HT-29 (cell line): ENCODE measurements at places on chromosomes 3 and 15. TPM values are rescaled to one million over a fixed set of nuclear protein-coding genes. Genes with fewer than 3 reads are reported as not detected.

Gene CRYGS
- 0.28 and 0.86 TPM in 2 replicates for total RNA-seq

Gene PRTG
- not detected in 2 replicates for total RNA-seq

Gene GOLGA8H
- total RNA-seq, result not detected in 2 replicates

Gene PLS1
- total RNA-seq, result 38.5 and 40.3 TPM in 2 replicates

Gene SGO1
- 4.9 and 5.1 TPM in 2 replicates for total RNA-seq

Gene ANKUB1
- total RNA-seq, result not detected in 2 replicates

Gene SMCO1
- not detected in 2 replicates for total RNA-seq

Gene CCDC39
- total RNA-seq, result not detected in 2 replicates

Gene CNTN4
- total RNA-seq, result not detected in 2 replicates

Gene COL6A6
- total RNA-seq, result not detected in 2 replicates

Gene RGMA
- total RNA-seq, result not detected in 2 replicates

Gene MCTP2
- total RNA-seq, result 16.1 and 20.0 TPM in 2 replicates

Gene CKMT1A
- total RNA-seq, result 1.9 and 2.7 TPM in 2 replicates

GRCh38 chr3:4552811-4553210 lies 59.7 kb downstream of the ITPR1 start:
- DNase-seq, result no peak

DNA sequence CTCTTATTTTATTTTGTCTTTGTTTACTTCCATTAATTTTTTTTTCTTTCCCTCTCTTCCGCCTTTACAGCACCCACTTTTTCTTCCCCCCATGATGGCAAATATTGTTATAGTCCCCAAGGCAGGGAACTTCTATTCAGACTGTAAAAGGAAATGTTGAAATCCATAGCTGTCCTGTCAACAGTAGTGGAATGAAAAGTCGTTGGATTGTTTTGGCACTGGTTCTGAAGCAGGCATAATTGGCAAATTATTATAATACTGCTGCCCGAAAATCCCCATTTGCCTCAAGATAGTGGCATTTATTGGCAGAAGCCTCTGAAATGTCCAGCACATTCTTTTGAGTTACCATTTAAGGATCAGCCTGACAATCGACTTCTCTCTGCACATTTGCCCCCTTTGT lies 150.6 kb downstream of the TPRG1 start:
- DNase-seq, result no peak

- DNase-seq, result no peak
Measured at GRCh38 chr3:43185274-43185982, 79.5 kb upstream of the POMGNT2 start.

- DNase-seq, result no peak
Measured at GRCh38 chr3:11549580-11550140, 94.1 kb downstream of the VGLL4 start.

DNA sequence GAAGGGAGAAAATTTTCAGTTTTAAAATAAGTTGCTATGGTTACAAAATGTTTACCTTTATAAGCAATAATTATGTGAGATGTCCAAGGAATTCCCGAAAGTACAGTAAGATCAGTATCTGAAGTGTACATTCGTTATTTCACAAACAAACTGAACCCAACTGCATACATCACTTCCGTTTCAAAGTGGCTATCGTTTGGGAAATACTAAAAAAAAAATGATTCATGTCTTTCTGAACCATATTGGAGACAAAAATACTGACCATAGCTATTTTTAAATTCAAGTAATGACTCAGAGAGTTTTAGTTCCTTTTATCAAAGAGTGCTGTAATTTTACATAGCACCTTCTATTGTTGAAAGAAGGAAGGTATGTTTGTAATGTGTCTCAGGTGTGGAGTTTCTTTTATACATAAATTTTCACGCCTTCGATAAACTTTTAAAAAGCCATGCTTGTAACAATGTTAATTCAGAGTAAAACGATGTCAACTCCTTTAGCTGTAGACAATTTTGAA lies 8.0 kb upstream of the ANKRD28 start:
- DNase-seq, result no peak

- no peak for DNase-seq
Measured at GRCh38 chr3:24595796-24596195, 101.1 kb upstream of the THRB start.

DNA sequence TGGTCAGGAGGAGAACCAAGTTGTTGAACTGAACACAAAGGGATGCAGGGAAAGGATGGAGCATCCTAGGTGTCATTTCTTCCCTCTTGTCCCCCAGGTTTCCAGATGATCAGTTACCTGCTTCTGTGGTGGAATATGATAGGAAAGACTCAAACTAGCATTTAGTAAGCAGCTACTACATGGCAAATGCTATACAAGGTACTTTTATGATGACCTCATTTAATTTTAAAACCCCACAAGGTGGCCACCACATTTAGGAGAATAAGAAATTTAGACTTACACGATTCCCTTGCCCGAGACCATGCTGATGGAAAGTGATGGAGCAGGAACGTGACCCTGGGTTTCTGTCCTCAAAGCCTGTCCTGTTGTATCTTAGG lies 40.9 kb downstream of the CCR4 start:
- DNase-seq, result no peak

GRCh38 chr15:45121706-45122417 lies 7.7 kb downstream of the DUOXA2 start:
- peak; percentile 71 for DNase-seq

GRCh38 chr3:10306156-10306555 lies 13.4 kb upstream of the GHRL start:
- no peak for DNase-seq

DNA sequence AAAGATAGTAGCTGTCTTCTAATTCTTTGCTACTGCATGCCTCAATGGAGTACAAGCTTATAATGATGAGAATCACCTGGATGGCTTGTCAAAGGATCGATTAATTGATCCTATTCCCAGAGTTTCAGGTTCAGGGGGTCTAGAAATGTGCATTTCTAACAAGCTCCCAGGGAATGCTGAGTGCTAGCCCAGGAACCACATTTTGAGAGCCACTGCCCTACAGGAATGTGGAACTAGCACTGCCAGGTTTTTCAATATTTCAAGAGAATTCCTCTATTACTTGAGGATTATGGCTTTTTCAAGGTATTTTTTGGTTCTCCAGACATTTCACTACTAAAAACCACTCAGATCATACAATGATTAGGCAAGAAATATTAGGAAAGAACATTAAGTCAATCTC lies 52.7 kb downstream of the RARB start:
- no peak for DNase-seq

GRCh38 chr3:100170486-100170885 lies 56.2 kb upstream of the FILIP1L start:
- no peak for DNase-seq

- DNase-seq, result no peak
Measured at GRCh38 chr15:96070636-96071035, 259.9 kb upstream of the NR2F2 start.

DNA sequence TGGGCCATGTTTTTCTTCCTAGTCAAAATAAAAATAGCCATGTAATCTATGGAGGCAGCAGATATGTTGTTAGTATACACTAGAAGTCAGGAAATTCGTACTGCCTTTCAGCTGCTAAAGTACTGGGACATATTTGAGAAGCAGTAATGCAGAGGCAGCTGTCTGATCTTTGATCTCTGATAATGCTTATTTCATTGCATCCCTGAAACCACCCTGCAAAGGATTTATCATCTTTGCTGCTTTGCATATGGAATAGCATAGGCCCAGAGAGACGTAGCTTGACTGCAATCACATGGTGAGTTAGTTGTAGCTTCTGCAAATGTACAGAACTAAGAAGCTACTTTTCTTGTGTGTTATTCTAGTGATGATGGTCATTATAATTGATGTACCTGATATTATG lies 52.4 kb downstream of the RBM6 start:
- no peak for DNase-seq

GRCh38 chr3:122502139-122502538 lies 12.6 kb downstream of the KPNA1 start:
- no peak for DNase-seq

DNA sequence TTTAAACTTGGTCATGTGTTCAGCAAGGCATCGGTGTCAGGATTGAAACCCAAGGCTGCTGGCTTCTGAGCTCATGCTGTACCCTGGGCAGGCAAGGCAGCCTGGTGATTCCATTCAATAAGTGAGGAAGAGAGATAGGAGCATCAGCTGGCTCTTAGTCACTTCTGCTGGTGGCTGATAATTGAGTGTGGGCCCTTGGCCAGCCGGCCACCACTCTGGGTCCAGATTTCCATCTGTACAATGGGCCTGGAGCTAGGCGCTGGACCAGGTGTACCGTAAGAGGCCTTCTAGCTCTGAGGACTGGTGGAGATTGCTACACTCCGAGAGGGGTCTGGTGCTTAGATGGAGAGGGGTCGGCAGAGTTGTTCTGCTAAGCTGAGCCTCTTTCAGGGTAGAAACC lies 4.3 kb downstream of the CD276 start:
- no peak for DNase-seq

DNA sequence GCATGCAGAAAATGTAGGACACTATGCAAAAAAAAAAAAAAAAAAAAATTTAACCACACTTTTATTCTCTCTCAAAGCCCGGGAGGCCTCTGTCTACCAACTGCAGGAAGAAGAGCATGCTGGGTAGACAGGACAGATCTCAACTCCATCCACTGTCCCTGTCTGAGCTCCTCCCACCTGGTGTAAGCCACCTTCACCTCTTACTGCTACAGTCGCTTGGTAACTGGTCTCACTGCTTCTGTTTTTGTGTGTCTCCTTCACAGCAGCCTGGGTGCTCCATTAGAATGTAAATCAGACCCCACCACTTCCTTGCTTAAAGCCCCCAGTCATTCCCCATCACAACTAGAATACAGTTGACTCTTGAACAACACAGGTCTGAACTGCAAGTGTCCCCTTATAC lies 115.1 kb upstream of the PROK2 start:
- DNase-seq, result no peak

- no peak for DNase-seq
Measured at GRCh38 chr3:156445117-156446090, 109.5 kb downstream of the SSR3 start.

DNA sequence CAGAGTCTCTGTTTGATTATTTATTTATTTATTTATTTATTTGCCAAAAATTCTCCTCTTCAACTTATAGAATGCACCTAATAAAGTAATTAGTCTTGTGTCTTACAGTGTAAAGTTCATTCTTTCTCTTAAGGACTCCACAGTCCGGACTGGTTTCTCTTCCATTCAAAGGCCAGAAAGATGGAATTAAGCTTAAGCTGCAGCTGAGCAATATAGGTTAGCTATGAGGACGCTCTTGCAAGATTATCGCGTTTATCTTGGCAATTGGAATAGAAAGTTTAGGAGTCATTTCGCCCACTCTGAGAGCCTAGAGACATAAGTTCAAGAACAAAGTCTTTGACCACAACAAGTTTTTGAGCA lies 15.0 kb downstream of the TAGLN3 start:
- DNase-seq, result no peak

DNA sequence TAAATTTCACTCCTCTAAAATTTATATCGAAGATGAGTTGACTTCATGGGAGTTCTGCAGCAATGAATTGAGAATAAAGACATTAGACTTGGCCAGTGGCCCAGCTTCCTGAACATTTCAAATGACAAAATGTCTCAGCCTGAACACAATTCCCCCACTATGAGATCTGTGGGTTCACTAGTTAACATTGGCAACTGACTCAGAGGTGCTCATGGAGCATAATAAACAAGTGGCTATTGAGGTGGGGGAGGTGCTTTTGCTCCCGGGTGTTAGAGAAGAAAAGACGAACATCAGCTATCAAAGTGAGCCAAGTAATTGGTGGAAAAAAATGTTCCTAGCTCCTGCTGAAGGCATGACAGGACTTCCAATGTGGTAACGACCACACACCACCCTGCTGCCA lies 6.3 kb downstream of the ATP13A4 start:
- DNase-seq, result no peak

DNA sequence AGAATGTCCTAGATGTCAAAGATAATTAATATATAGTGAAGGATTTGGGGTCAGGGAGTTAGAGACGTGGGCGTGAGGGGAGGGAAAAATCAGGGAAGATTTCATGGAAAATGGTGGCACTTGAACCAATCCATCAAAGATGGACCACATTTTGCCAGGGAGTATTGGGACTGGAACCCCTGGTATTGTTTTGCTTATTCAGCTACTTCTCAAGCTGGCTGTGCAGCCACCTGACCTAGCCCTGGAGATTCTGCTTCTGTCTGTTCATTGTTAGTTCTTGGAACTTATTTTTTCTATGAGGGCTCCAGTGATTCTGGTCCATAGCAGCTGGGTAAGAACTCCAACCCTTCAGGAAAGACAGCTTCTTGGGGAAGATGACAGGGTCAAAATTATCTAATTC lies 3.3 kb upstream of the THRB start:
- no peak for DNase-seq

DNA sequence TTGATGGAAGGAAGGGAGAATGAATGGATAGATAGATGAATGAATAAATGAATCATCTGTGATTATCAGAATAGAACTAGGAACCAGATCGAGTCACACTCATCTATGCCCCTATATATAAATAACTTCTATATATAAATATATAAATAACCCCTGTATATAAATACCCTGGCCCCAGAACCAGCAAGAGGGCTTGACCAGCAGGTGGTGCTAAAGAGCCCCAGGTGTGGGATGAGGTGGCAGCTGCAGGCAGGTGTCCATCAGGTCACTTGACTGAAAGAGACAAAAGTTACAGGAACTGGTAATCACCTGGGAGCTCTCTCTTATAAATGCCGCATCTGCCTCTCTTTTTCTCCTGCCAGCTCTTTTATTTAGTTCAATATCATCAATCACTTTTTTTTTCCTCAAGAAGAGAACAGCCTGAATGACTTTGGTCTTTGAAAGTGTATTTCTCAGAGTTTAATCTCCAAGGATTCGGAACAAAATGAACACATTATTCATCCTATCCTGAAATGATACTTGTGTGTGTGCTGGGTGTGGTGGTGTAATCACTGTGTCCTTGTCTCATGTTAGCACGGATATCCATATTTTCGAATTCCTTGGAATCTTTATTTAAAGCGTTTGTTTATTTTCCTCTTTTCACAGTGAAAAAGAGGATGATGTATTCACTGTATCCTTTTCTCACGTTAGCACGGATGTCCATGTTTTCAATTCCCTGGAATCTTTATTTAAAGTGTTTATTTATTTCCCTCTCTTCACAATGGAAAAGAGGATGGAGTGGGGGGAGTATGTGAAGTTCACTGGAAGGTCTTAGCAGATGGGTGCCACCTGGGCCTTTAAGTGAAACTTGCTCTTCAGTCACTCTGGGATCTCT lies 35.4 kb upstream of the ATG7 start:
- DNase-seq, result peak; percentile 84

GRCh38 chr15:27694506-27695087 lies 404.5 kb downstream of the OCA2 start:
- DNase-seq, result no peak

- no peak for DNase-seq
Measured at GRCh38 chr15:28106294-28107110, 7.4 kb upstream of the OCA2 start.

- DNase-seq, result no peak
Measured at GRCh38 chr3:85560088-85560785, 601.4 kb downstream of the CADM2 start.

GRCh38 chr15:64048781-64049460 lies 2.6 kb upstream of the DAPK2 start:
- DNase-seq, result no peak
